Body of pancreas (tissue), 4 donors: ENCODE measurements at places on chromosomes 1 and 21. TPM values are rescaled to one million over a fixed set of nuclear protein-coding genes. Genes with fewer than 3 reads are reported as not detected.

The RNU1-2 gene
- under 0.01 TPM for total RNA-seq

The AK2 gene
- 533 TPM for total RNA-seq

The S100A4 gene
- 49.5 TPM for total RNA-seq

The TFF1 gene
- total RNA-seq = 66.4 TPM

The DYNLT5 gene
- not detected for total RNA-seq

The CDA gene
- not detected for total RNA-seq

The C1orf185 gene
- not detected for total RNA-seq

The C1orf141 gene
- total RNA-seq = not detected

The OLIG2 gene
- not detected for total RNA-seq

The PGLYRP4 gene
- total RNA-seq = not detected

DNA sequence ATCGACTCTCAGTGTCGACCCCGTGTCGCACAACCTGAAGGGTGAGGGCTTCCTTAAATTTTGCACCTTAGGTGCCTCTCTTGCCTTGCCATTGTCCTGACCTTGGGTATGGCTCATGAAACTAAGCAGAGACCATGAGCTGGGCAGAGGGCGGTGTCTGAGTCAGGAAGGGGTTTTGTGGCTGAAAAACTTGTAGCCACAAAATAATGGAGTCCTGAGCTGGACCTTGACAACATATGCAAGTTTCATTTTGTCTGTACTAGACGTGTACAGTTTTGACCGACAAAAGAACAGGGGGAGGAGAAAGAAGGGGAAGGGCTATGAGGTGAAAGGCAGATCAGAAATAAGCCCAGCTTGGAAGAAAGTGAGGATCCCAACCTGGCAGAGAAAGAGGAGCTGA, 8.3 kb upstream of the RUNX1 start:
- DNase-seq = no peak
- no peaks in the 10 kb centered on the region for H3K36me3 ChIP-seq
- no peaks in the 10 kb centered on the region for H3K4me1 ChIP-seq
- H3K4me3 ChIP-seq = no peak overlapping the region
- H3K27me3 ChIP-seq = no peaks in the 10 kb centered on the region
- H3K27ac ChIP-seq = no peak overlapping the region

GRCh38 chr1:3902111-3902511, 2.0 kb upstream of the C1orf174 start:
- H3K4me1 ChIP-seq = peaks cover 11% of the 10 kb centered on the region
- no peak overlapping the region for H3K27ac ChIP-seq
- no peak overlapping the region for H3K4me3 ChIP-seq
- no peaks in the 10 kb centered on the region for H3K36me3 ChIP-seq
- no peak for DNase-seq

DNA sequence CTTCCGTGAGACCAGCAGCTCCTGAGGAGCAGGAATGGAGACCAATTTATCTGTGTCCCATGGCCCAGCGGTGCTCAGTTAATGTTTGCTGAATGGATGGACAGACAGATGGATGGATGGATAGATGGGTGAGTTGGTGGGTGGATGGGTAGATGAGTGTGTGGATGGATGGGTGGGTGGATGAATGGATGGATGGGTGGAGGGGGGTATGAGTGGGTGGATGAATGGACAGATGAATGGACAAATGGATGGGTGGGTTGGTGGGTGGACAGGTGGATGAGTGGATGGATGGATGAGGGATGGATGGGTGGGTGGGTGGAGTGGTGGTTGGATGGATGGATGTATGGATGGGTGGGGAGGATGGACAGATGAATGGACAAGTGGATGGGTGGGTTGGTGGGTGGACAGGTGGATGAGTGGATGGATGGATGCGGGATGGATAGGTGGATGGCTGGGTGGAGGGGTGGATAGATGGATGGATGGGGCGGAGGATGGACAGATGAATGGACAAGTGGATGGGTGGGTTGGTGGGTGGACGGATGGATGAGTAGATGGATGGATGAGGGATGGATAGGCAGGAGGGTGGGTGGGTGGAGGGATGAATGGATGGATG, 13.4 kb downstream of the EPHA2 start:
- H3K4me3 ChIP-seq = no peak overlapping the region
- H3K27ac ChIP-seq = no peak overlapping the region
- H3K36me3 ChIP-seq = no peaks in the 10 kb centered on the region
- no peaks in the 10 kb centered on the region for H3K27me3 ChIP-seq
- DNase-seq = no peak
- H3K4me1 ChIP-seq = peaks cover 65% of the 10 kb centered on the region

- H3K27ac ChIP-seq = no peak overlapping the region
- no peak overlapping the region for H3K4me3 ChIP-seq
- no peaks in the 10 kb centered on the region for H3K36me3 ChIP-seq
- DNase-seq = no peak
Observed at GRCh38 chr1:29409616-29410015, 173.3 kb downstream of the PTPRU start.

GRCh38 chr1:208013210-208013609, 102.3 kb upstream of the CD34 start:
- H3K27me3 ChIP-seq = no peaks in the 10 kb centered on the region
- H3K36me3 ChIP-seq = no peaks in the 10 kb centered on the region
- no peak for DNase-seq
- H3K4me3 ChIP-seq = no peak overlapping the region

- no peaks in the 10 kb centered on the region for H3K36me3 ChIP-seq
- H3K4me3 ChIP-seq = no peak overlapping the region
- H3K4me1 ChIP-seq = no peaks in the 10 kb centered on the region
- H3K27me3 ChIP-seq = no peaks in the 10 kb centered on the region
- no peak for DNase-seq
Observed at GRCh38 chr1:243991650-243992049, 59.4 kb upstream of the ZBTB18 start.

DNA sequence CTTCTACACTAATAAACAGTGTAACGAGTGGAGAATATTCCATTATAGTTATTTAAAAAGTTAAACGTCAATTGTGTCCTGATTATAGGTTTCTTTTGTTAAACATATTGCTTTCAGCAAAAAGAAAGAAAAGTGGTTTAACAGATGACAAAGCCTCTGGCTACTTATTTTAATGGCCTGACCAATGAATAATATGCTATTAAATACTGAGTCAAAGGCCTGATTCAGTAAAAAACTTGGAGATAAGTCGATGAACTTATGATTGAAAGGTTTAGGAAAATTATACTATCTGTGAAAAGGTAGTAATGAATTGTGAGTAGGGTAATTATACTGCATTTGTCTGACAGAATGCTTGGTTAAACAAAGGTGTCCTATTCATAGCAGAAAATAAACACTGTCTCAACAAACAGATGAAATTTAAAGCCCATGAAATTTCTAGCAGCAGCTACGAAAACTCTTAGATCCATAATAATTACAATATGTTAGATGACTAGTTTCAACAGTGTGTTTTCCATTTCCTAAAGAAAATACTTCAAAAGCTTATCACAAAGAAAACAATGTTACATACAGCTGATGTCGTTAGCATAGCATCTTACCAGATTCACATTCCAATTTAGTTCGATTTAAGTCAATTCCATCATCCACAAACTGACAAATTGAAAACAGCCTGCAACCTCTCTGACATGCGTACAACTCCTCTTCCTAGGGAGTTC, 6.2 kb downstream of the TMEM59 start:
- H3K27ac ChIP-seq = no peak overlapping the region
- H3K4me3 ChIP-seq = no peak overlapping the region
- H3K4me1 ChIP-seq = peaks cover 47% of the 10 kb centered on the region
- no peaks in the 10 kb centered on the region for H3K27me3 ChIP-seq
- no peak for DNase-seq
- H3K36me3 ChIP-seq = peaks cover 10% of the 10 kb centered on the region

DNA sequence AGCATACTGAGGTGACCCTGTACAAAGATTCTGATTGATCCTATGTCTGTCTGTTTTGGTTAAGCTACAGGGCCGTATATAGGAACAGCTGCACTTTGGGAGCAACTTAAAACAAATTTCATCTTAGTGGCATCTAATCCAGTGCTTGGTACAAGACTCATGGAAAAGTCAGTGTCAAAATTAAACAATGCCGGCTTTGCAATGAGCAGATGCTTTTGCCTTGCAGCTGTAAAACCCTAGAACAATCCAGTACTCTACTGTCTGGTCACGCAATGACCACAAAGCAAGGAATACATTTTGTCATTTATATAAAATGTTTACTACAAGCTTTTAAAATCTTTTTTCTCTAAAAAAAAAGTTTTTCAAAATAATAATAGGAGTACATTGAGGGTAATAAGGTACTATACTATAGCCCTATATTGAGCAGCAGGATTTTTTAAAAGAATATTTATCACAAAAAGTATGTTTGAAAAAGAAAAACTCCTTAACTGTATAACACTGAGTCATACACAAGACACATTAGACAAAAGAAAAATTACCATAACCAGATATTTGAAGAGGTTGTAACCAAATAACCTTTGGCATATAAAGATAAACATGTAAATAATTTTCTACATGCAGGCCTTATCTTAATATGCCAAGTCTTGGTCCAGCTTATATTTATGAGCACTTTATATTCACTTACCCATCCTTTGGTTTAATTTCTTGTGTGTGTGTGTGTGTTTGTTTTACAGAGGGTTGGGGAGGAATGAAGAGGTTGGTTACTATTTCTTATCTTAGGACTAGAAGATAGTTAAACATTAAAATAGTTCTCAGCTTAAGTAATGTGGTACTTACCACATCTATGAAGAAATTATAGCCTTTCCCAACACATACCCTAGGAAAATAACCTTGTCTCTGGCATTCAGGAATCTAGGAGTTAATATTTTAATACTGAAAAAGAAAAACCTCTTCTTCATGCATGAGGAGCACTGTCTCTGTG, 262.3 kb downstream of the FAF1 start:
- H3K27ac ChIP-seq = no peak overlapping the region
- DNase-seq = no peak
- no peaks in the 10 kb centered on the region for H3K36me3 ChIP-seq
- H3K4me1 ChIP-seq = peaks cover 22% of the 10 kb centered on the region
- H3K4me3 ChIP-seq = no peak overlapping the region

GRCh38 chr1:212964102-212964501, 13.8 kb downstream of the VASH2 start:
- no peaks in the 10 kb centered on the region for H3K4me1 ChIP-seq
- no peak overlapping the region for H3K4me3 ChIP-seq
- no peaks in the 10 kb centered on the region for H3K27me3 ChIP-seq
- no peak overlapping the region for H3K27ac ChIP-seq
- H3K36me3 ChIP-seq = no peaks in the 10 kb centered on the region

- H3K4me3 ChIP-seq = no peak overlapping the region
- H3K36me3 ChIP-seq = no peaks in the 10 kb centered on the region
- H3K4me1 ChIP-seq = no peaks in the 10 kb centered on the region
- H3K27ac ChIP-seq = no peak overlapping the region
Observed at GRCh38 chr1:197544553-197544952, 230.7 kb downstream of the DENND1B start.

- H3K36me3 ChIP-seq = no peaks in the 10 kb centered on the region
- peak; percentile 80 for DNase-seq
- H3K27me3 ChIP-seq = no peaks in the 10 kb centered on the region
- H3K4me3 ChIP-seq = no peak overlapping the region
- H3K4me1 ChIP-seq = peaks cover 9% of the 10 kb centered on the region
Observed at GRCh38 chr1:115771847-115772457, 3.4 kb upstream of the CASQ2 start.

GRCh38 chr1:214310777-214311690, 30.1 kb downstream of the SMYD2 start:
- no peaks in the 10 kb centered on the region for H3K36me3 ChIP-seq
- DNase-seq = no peak

- DNase-seq = no peak
- H3K27me3 ChIP-seq = no peaks in the 10 kb centered on the region
- no peak overlapping the region for H3K27ac ChIP-seq
- H3K36me3 ChIP-seq = peaks cover 16% of the 10 kb centered on the region
- H3K4me1 ChIP-seq = peaks cover 49% of the 10 kb centered on the region
Observed at GRCh38 chr1:226404063-226404903, 3.6 kb downstream of the PARP1 start.

GRCh38 chr21:8993943-8994639, 1527.3 kb upstream of the TPTE start:
- no peak for DNase-seq
- no peaks in the 10 kb centered on the region for H3K36me3 ChIP-seq
- no peak overlapping the region for H3K4me3 ChIP-seq
- no peaks in the 10 kb centered on the region for H3K4me1 ChIP-seq
- peaks cover 5% of the 10 kb centered on the region for H3K27me3 ChIP-seq
- no peak overlapping the region for H3K27ac ChIP-seq

DNA sequence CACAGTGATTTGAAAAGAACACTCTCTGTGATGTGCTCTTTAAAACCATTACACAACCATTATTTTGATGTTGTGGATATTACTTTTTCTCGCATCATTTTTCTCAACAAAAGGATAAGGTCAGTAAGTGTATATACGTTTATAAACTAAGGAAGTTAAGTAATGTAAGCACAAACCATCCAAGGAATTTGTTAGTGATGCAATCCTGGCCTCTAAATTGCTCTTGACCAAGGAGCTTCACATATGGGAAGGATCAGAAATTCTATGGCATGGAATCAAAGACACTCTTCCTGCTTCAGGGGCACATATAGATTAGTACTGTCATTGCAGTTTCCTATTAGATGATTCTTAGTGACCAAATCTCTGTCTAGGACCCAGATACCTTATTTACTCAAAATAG, 3.6 kb upstream of the PPP2R5A start:
- H3K36me3 ChIP-seq = no peaks in the 10 kb centered on the region
- no peak overlapping the region for H3K27ac ChIP-seq
- no peak overlapping the region for H3K4me3 ChIP-seq
- H3K4me1 ChIP-seq = peaks cover 6% of the 10 kb centered on the region
- no peaks in the 10 kb centered on the region for H3K27me3 ChIP-seq
- DNase-seq = no peak

DNA sequence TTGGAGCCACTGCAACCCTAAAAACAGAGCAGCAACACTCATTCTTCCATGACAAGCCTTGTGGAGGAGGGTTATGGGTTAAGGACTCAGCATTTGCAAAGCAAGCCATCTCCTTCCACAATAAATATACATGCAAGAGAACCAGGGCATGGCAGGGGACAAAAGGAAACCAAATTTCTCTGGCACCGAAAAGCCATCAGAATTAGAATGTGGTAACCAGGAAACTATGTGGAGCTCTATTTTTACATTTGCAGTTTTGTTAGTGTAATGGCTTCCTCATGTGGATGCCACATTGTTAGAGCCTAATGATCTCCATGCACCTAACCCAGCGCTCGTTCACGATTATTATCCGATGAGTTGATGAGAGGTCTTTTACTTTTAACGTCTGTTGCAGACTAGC, 91.7 kb downstream of the NAV1 start:
- H3K4me3 ChIP-seq = no peak overlapping the region
- no peaks in the 10 kb centered on the region for H3K4me1 ChIP-seq
- DNase-seq = no peak
- no peaks in the 10 kb centered on the region for H3K27me3 ChIP-seq

- H3K27me3 ChIP-seq = no peaks in the 10 kb centered on the region
- H3K4me1 ChIP-seq = no peaks in the 10 kb centered on the region
- no peak for DNase-seq
- H3K27ac ChIP-seq = no peak overlapping the region
Observed at GRCh38 chr1:93661829-93662474, 19.7 kb downstream of the BCAR3 start.

GRCh38 chr1:78095593-78095992, 49.8 kb downstream of the GIPC2 start:
- no peak overlapping the region for H3K4me3 ChIP-seq
- no peak for DNase-seq
- H3K36me3 ChIP-seq = no peaks in the 10 kb centered on the region
- no peaks in the 10 kb centered on the region for H3K27me3 ChIP-seq

- H3K4me1 ChIP-seq = peaks cover 35% of the 10 kb centered on the region
- no peak overlapping the region for H3K27ac ChIP-seq
- no peak for DNase-seq
- H3K36me3 ChIP-seq = no peaks in the 10 kb centered on the region
- no peak overlapping the region for H3K4me3 ChIP-seq
Observed at GRCh38 chr1:91853397-91853796, 32.6 kb downstream of the TGFBR3 start.

GRCh38 chr21:35020902-35021301, 28.2 kb downstream of the RUNX1 start:
- H3K36me3 ChIP-seq = no peaks in the 10 kb centered on the region
- peaks cover 15% of the 10 kb centered on the region for H3K4me1 ChIP-seq
- H3K4me3 ChIP-seq = no peak overlapping the region
